ENCODE measurements at places on chromosomes 5 and 9. TPM values are rescaled to one million over a fixed set of nuclear protein-coding genes. Genes with fewer than 3 reads are reported as not detected.

GRCh38 chr5:39464088-39464487, 39.3 kb upstream of the DAB2 start:
- DNase-seq, result no peak

DNA sequence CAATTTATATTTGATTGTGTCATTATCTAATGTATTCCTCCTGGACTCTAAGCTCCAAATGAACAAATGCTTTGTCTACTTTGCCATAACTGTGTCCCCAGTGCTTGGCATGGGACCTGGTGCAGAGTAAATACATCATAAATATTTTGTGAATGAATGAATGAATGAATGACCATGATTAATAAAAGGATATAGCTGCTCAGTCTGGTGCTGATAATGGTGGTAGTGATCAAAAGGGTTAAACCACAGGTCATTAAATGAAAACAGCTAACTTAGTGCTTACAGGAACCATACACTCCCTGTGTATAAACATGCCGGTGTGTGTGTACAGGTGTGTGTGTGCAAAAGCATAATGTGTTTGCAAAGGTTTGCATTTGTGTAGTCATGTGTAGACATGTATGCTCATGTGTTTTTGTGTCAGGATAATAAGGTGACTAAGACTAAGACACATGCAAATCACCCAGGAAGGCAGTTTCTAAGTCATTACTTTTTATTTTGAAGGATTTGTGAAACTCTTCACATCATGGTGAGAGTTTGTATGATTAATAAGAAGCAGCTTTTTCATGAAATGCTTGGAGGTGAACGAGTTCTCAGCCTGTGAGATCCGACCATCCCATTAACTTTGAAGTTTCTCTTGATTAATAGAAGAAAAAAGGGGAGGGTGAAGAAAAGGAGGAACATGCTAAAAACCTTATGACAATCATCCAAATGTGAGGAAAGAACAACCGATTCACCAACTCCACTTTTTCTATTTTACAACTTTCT, 24.6 kb downstream of the SPARC start:
- DNase-seq, result no peak

GRCh38 chr5:121963392-121963791, 1.6 kb downstream of the SRFBP1 start:
- DNase-seq, result no peak

DNA sequence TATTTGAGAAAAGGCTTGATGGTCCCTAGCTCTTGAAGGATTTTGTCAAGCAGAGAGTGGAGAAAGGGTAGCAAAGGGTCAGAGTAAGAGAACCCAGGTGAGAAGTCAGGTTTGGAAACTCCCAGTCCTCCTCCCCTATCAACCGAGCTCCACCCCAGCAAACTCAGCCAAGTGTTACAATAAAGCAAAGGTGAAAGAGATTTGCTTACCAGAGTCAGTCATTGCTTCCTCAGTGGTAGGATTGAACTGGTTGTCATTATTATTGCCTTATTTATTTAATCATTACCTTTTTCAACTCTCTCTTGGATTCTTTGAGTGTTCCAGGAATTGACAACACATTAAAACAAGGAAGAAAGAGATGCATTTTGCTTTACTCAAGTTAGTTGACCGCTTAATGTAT, 80.5 kb downstream of the RFK start:
- no peak for DNase-seq

DNA sequence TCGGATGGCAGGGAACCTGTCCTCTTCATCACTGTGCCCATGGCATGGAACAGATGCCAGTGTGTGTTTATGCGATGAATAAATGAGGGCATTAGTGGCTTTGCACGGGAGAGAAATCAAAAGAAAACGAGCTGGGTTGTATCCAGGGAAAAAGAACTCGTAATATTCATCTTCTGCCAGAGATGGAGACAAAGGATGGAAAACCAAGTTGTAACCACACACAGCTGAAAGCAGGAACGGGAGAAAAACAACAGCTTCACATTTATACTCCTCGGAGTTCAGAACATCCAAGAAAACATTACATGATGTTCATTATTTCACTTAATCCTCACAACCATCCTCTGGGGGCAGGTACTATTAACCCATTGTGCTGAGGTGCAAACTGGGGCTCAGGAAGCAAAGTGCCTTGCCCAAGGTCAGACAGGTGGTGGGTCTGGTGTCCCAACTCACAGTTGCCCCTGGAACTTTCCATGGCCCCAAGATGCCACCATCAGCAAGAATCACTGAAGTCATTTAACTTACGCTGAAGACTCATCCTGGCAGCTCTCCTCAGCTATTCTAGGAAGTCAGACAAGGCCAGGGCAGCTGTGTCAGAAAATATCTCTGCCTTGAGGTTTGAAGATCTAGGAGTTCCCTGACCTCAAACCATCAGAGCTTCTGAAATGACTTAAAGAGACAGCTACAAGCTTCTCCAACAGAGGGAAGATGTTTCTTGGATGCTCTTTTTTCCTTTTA, 250.4 kb downstream of the NSG2 start:
- no peak for DNase-seq

- no peak for DNase-seq
Observed at GRCh38 chr9:536597-537511, 304.6 kb upstream of the DMRT1 start.

- DNase-seq, result no peak
Observed at GRCh38 chr9:12875191-12875590, 100.4 kb downstream of the LURAP1L start.

DNA sequence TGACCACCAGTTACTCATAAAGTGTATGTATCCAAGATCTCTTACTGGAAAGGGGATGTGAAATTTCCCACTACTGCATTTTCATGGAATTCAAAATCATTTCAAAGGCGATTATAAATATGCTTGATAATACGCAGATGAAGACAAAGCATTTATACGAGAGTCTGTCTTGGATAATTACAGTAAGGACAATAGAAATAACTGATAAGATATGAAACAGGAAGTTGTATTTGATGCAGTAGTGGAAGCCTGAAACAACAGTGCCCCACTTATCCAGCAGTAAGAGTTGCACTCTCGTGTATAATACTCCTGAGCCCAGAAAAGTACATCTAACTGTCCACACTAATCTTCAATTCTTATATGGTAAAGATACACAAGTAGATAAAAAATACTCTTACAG, 188.7 kb upstream of the POU5F2 start:
- no peak for DNase-seq

DNA sequence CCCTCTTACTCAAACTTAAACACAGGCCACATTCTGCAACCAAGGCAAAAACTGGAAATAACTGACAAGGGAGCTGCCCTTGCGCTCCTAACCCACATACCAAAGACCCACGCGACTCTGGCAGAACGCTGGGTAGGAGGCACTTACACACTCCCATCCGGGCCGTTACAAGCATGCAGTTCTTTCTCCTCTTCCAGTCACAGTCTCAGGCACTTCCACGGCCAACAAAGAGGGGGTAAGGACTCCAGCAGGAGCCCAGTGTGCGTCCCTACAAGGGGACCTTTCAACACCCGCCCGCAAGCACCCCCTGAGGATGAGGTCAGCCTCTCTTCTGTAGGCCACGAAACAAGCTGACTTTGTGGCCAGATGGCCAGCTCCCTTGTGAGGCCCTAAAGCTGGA, 57.4 kb downstream of the SERINC5 start:
- peak; percentile 80 for DNase-seq

GRCh38 chr5:14531668-14532067, 49.9 kb upstream of the OTULINL start:
- no peak for DNase-seq

- no peak for DNase-seq
Observed at GRCh38 chr5:150461231-150461630, 11.7 kb upstream of the RPS14 start.

The LRRC26 gene
- total RNA-seq, result not detected

DNA sequence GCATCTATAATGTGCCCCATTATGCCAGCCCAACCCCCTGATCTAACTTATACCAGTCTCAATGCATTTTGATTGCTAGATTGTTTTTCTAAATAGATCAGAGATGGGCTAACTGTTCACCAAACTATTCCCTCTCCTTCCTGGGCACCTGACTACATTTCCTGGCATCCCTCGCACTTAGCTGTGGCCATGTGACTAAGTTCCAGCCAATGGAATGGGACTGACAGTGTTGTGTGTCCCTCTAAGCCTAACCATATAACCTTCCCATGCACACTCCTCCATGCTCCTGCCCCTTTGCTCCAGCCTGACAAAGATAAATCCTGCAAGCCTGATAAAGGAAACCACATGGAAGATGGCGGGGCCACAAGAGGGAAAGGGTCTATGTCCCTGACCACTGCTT, 12.3 kb upstream of the IFNK start:
- DNase-seq, result no peak

DNA sequence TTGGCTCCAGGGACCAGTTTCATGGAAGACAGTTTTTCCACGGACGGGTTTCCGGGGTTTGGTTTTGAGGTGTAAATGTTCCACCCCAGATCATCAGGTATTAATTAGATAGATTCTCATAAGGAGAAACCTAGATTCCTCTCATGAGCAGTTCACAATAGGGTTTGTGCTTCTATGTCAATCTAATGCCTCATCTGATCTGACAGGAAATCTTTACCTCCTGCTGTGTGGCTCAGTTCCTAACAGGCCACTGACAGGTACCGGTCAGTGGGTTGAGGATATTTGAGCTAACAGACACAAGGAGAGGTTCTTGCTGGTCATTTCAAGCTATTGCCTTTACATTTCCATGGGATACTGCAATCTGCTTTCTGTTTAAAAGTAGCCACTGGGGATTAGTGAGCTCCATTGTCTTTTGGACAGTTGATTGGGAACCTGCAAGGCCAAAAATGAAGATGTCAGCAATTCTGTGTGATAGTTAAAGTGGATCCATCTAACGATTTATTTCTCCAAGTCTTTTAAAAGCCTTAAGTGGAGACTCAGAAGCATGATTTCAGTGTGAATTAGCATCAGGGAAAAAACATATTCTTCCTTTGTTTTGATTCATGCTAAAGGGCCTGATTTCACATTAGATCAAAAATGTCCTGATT, 38.6 kb downstream of the MRPS30 start:
- DNase-seq, result no peak

DNA sequence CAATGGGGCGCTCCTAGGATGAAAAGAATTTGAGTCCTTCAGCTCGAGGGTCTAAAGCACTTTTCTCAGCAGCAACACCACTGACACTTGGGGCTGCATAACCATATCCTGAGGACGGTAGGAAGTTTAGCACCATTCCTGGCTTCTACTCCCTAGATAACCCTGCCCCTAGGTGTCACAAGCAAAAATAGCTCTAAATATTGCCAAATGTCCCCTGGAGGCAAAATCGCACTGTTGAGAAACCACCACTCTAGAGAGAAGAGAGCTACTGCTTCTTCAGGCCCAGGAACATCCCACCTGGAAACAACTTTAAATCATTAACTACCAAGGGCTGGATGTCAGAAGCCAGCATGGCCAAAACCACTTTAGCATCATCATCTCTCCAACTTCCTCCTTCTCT, 29.8 kb downstream of the MYO10 start:
- DNase-seq, result no peak

GRCh38 chr9:79325501-79325900, 246.3 kb upstream of the TLE4 start:
- no peak for DNase-seq

DNA sequence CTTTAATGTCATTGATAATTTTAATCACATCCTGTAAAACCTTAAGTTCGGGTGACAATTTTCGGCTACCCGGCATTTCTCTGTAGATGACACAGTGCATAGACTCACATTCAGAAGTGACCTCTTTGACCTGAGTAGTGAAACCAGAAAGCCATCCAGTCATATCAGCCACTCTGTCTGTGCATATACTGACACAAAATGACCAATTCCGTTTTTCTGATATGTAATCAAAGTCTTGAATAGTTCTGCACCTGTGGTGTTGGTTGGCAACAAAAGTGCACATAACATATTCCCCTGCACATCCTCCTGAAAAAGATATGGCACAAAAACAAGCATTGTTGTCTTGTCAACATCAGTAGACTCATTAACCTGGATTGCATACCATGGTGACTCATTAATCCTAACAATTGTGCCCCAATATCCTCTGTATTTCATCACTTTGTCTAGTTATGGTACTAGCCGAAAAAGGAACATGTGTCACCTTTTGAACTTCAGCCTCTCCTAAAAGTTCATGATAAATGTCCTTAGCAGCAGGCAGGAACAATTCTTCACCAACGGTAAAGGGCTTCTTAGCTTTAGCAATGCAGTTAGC, 4.6 kb upstream of the HNRNPA0 start:
- DNase-seq, result no peak

The UBTD2 gene
- total RNA-seq, result 29.2 TPM

The SLC4A9 gene
- total RNA-seq, result 0.18 TPM

The ARAP3 gene
- total RNA-seq, result 22.4 TPM

The SPINK13 gene
- total RNA-seq, result not detected

GRCh38 chr5:115636008-115636407, 10.2 kb upstream of the TMED7 start:
- DNase-seq, result no peak

DNA sequence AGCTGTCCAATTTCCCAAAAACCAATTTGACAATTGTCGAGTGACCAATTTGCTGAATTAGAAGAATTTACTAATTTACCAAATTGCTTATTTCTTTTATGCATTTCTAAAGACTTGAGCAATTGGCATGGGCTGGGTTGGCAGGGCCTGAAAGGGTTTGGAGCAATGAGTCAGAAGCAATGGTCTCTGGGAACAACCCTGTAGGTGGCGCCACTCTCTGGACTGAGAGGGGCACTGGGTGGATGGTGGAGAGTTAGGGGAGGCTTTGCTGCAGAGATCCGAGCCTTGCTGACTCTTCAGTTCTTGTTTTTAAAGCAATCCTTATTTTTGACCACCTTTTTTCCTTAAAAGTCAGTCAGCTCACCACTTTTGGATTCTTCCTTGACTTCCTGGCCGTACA, 71.5 kb upstream of the RPS23 start:
- no peak for DNase-seq

- DNase-seq, result peak; percentile 75
Observed at GRCh38 chr5:142600611-142601358, 85.1 kb downstream of the FGF1 start.

- no peak for DNase-seq
Observed at GRCh38 chr5:58360794-58361193, 99.1 kb downstream of the PLK2 start.

The ZNF346 gene
- 27.1 TPM for total RNA-seq

DNA sequence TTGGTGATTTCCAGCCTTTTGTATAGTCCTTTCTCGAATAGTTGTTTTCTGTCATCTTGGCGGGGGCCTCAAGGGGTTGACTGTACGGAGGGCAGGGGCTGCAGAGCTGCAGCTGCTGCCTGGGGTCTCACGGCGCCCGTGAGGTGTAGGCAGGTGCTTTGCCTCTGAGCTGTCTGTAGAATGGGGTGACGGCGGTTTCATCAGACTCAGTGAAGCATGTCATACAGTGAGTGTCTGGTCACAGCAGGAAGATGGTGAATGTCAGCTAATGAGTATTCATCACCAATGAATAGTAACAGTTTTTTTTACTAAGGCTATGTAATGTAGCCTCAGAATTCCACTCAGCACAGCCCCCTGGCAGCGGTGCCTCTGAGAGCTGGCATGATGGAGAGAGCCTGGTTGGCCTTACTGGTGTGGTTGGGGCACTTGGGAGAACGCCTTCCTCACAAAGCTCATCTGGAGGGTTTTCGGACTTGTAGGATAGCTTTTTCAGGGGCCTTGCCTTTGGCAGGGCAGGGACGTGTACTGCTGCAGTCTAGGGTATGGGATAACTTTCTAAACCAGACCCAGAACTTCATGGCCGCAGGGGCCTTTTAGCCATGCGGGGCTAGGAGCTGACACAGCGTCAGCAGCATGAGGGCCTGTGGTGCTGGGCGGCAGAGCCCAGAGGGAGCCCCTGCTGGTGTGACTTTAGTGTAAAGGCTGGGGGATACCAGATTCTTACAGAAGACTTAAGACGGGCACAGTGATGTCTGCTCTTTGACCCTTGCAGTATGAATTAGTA, 15.0 kb downstream of the TENT4A start:
- no peak for DNase-seq

- DNase-seq, result no peak
Observed at GRCh38 chr9:127808347-127809001, 5.8 kb downstream of the FPGS start.
